ENCODE measurements at places on chromosomes 2 and 18.

DNA sequence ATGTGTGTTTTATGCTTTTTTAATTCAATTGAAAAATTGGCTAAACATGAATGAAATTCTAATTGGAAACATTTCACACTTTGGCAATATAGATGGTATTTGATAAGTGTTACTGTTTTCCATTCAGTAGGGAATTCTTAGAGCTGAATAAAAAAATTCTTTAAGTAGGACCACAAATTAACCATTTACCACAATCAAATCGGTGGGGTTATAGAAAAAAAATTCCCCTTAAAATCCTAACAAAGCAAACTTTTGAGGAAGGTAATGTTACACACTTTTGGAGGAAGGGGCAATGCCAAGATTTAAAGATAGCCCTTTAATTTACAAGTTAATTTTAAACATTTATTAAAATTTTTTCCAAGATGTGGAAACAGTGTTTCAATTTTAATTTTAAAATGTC is 279.0 kb upstream of the FIGN start:
- no peak for ATAC-seq

DNA sequence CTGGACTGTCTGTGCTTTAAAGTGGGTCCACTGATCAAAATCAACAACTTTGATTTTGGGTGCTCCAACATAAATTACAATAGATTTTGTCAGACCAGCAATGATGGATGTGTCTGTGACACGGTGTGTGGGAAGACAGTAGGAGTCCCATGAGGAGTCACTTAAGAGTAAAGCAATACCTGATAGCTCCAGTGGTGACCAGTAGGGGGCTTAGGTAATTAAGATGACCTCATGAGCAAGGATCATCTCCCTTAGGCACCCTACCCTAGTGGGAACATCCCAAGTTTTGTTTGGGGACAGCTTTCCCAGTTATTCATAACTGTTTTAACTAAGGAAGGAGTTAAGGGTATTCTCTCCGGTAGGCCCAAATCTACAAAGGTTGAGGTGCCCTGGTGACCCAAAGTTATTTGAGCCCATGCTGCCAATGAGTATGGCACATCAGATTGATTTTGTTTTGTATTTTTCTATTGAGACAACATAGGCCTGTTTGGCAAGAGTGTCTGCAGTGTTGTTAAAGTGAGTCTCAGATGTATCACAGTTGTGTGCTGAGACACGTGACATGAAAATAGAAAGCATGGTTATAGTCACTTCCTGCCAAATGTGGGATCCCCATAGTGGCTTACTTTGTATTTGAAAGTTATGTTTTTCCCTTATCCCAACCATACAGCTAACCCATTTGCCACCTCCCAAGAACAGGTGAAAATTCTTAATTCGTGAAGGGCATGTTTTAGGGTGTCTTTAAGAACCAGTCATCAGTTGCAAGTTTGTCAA is 1337.6 kb upstream of the SLC39A10 start:
- no peak for ATAC-seq

GRCh38 chr18:7174344-7175095 is 56.4 kb upstream of the LRRC30 start:
- ATAC-seq, result no peak

DNA sequence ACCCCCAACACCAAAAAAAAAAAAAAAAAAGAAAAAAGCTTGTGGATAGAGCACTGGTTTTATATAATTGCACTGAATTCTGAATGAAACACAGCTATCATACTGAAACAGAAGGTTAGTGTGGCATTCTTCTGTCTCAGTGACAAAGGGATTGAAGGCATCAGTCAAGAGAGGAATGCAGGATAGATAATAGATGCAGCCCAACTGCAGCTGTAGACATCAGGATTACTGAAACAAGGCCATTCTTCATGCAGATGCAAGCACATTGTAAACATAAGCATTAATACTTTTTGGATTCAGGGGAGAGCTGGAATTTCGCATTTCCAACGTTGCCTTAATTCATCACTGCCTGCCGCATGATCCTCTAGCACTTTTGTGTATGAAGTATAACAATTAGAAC is 897.4 kb upstream of the KLHL29 start:
- ATAC-seq, result no peak

DNA sequence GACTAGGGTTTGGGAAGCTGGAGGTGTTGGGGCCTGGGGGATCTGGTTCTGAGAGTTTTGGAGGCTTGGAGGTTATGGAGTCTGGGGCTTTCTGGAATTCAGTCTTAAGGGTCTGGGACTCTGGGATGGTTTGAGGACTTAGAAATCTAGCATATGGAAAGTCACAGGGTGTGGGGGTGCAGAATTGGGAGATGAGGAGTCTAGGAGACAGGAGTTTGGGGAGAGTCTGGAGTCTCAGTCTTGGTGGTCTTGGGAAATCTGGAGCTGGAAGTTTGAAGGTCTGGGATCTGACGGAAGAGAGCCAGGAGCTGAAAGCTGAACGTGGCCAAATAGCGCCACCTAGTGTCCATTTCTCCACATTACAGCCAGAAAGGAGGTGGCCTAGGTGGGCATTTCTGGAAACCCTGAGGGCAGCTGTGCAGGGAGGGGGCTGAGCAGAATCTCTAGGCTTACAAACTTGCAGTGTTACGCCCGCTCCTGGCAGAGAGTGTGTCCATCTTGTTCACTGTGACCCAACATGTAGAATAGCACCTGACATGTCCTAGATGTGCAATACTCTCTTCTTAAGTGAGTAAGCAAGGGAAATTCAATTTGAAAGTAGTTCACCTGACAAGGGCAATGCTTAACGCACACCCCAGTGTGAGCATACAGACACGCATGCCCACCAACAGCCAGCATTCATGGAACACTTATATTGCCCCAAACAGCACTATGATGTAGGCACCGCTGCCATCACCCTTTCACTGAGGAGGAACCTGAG is 204.8 kb downstream of the TFCP2L1 start:
- ATAC-seq, result peak; percentile 21

DNA sequence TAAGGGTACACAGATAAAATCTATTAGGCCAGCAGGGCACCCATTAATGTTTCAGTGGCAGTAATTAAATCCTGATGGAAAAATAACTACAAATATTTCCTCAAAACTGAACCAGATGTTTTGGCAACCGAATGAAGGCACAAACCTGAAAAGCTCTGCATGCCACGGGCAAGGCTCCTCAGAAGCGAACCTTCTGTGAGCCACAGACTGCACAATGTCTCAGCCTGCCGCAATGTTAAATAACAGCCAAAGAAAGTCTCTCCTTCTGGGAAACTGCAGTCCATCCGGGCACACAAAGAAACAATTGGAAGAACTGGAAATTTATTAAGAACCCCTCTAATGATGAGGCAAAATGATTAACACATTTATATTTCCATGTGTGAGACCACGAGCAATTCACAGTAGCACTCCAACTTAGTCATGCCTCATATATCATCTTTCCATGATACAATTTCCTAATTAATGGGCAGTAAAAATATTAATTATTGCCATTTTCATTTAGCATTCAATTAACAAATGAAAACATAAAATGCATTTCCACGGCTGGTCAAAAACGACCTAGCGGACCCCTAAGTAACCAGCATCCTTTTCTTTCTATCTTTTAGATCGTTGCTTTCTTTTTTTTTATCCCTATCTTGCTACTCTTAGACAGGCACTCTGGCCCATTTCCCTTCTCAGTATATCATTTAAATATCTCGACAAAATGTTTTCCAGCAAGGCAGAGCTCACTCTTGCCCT is 237.5 kb downstream of the EPHA4 start:
- no peak for ATAC-seq

- ATAC-seq, result no peak
These were observed 284.5 kb upstream of the MMADHC start for GRCh38 chr2:149872041-149872440.

GRCh38 chr2:72926811-72927465 is 9.6 kb downstream of the EMX1 start:
- ATAC-seq, result no peak

DNA sequence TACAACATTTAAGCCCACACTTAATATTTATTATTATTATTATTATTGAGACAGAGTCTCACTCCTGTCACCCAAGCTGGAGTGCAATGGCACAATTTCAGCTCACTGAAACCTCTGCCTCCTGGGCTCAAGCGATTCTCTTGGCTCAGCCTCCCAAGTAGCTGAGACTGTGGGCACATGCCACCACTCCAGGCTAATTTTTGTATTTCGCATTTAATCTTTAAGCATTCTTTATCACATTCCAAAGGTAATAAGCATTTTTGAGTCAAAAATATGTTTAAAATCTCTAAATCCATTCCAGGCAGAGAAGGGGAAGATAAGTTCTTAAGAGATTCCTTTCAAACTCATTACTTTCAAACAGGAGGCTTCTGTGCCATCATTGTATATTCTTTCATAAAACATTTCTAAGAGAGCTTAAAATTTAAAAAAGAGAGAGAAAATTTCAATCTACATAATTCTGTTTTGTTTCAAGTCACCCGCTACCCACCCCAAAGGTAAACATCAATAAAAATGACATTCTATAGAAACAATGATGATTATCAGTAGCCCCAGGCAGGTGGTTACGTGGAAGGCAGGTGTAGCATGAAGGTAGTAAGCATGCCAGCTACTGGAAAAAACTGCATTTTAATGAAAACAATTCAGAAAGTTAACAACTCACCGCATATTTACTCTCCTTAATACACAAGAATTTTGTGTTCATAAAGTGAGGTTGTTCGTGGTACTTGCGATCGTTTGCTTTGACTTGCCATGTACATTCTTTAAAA is 84.4 kb upstream of the NARS1 start:
- ATAC-seq, result no peak

GRCh38 chr18:13613591-13614501 is 112.5 kb downstream of the FAM210A start:
- ATAC-seq, result no peak

- no peak for ATAC-seq
These were observed 68.3 kb upstream of the YPEL5 start for GRCh38 chr2:30078521-30078920.

DNA sequence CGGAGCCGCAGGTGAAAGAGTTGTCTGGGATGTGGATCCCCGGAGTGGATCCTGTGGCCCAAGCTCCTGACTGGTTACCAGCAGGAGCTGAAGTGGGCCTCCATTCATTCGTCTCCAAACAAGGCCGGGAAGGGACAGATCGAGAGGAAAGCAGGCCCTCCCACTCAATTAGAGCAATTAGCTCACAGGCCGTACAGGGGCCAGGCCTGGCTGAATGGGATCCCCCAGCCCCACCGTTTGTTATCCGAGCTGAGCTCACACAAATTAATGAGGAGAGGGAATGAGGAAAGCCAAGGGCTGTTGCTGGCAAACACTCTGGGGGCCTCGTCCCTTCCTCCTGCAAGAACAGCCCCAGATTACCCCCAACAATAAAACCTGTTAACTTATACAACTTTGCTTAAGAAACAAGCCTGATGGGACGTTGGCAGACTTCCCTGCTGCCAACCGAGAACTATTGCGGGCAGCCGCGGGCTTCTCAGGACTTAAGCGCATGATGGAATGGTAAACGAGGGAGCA is 338.0 kb downstream of the BCL11A start:
- ATAC-seq, result no peak

DNA sequence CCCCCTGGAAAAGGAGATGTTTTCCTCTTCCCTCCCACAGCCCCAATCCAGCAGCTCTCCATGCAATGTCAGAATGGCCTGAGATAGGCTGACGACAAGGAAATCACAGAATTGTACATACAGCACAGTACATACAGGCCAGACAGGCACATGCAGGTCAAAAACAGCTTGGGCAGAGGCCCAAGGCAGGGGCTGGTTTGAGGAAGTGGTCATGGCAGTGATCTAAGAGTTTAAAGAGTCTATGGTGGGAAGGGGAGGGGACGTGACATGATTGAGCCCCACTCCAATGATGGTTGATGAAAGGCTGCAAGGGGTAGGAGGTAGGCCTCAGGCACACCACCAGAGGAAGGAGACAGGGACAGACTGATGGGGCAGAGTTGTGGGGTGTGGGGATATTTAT is 4.3 kb downstream of the DCTN1 start:
- no peak for ATAC-seq

- ATAC-seq, result no peak
These were observed 393.9 kb upstream of the ACVR2A start for GRCh38 chr2:147450661-147451510.

DNA sequence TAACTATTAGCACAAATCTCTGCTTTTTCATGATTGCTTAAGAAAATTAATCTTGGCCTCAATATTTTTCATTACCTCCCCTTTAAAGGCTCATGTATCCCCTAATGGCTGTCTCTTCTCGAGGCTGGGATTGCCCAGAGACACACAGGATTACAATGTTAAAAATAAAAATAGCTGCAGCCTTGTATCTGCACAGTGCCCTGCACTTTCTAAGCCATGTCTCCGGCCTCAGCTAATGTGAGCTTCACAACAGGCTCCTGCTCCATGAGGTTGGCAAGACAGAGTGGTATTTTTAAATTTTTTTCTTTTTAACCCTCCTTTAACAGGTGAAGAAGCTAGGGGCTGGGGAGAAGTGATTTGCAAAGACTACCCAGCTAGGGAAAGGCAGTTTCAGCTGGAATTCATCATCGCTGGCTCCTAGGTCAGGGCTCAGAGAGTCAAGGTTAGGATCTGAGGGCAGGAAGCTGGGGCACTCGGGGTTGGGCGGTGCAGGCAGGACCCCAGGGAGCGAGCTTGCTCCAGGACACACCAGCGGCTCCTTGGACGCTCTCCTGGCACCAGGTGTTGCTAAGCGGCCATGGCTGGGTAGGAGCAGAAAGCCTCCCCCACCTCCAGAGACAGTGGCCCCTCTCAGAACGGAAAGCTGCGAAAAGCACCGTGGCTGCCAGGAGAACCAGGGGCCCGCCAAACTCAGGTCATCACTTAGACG is 135.6 kb downstream of the SMAD2 start:
- no peak for ATAC-seq

DNA sequence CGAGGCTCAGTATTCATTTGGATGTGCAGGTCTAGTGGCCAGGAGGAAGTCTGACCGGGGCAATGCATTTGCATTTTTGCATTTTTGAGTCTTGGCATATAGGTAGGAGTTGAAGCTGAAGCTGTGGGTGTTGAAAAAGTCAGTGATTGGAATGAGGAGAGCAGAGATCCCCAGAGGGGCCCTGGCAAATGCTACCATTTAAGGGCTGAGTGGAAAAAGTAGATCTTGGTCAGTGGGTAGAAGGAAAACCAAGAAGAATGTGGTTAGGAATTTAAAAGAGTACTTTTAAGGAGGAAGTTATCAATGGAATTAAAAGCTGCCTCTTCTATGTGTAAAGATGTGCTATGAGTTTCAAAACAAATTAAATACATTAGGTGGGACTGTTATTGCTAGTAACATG is 143.0 kb downstream of the ZEB2 start:
- ATAC-seq, result no peak

GRCh38 chr2:8974016-8974415 is 29.5 kb downstream of the MBOAT2 start:
- no peak for ATAC-seq

- ATAC-seq, result no peak
These were observed 44.0 kb downstream of the ZCCHC2 start for GRCh38 chr18:62566818-62567217.

DNA sequence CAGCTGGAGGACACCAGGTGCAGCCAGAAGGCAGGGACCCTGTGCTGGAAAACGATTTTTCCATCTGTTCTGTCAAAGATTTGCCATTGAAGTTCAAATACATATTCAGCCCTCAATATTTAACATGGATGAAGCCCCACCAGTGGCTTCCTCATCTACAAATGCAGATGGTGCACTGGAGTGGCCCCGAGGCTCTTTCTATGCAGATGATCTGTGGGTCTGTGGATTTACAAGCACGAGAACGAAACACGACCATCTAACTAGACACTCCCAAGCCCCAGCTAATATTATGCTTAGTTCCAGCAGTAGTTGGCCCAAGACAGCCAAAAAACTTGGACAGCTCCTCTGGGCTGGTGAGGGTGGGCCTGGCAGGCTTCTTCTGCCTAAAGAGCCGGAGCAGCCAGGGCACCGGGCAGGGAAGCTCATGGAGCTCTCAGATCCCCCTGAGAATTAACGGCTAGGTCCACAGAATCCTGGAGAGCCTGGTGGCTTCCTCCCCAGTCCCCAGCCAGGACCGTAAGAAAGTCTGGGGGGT is 9.2 kb upstream of the IL1R2 start:
- ATAC-seq, result no peak

Data from activated T-helper 17 cell treated with anti-CD3 and anti-CD28 coated beads, Interleukin-2, amount 50 U/mL, for 72 hours (primary cell).